ENCODE measurements at places on chromosomes 4 and X.

- no peak for DNase-seq
These were observed 327.1 kb downstream of the STIM2 start for GRCh38 chr4:27187786-27188185.

DNA sequence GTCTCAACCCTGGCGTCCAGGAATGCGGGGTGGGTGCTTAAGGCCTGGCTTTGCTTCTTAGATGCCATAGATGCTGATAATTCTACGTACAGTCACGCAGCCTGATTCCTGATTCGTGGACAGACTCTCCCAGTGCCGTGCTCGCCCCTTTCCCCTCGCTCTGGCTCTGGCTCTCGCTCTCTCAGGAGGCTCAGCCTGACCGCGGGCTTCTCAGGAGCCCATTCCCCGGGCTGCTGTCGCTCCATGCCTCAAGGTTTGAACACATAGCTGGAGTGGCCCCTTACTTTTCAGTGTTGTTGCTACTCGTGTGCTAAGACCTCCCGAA, 59.2 kb upstream of the ZC4H2 start:
- no peak for DNase-seq

DNA sequence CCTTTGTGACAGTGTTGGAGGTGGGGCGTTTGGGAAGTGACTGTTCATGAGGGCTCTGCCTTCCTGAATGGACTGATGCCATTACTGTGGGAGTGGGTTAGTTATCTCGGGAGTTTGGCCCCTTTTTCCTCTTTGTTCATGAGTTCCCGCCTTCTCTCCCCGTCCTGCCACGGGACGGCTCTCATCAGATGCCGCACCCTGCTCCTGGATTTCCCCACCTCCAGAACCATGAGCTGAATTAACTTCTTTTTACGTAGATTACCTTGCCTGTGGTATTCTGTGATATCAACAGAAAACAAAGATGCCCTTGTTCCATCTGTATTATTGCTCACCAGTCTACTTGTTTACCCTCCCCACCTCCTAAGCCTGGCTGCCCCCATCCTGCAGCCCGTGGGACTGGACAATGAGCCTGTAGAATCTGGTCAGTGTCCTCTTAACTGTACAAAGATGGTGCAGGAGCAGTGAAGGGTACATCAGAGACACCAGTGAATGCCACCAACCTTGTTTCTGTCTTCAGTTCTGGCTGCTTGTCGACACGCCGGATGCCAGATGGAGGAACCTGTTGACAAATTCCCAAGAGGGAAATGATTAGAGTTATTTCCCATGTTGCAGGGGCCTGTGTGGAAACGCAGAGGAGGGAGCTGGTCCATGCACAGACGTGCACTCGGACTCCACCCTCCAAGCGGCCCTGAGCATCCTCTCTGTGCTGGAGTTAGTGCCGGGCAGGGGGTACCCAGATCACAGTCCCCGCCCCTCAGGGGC, 104.7 kb downstream of the ABLIM2 start:
- DNase-seq, result no peak

DNA sequence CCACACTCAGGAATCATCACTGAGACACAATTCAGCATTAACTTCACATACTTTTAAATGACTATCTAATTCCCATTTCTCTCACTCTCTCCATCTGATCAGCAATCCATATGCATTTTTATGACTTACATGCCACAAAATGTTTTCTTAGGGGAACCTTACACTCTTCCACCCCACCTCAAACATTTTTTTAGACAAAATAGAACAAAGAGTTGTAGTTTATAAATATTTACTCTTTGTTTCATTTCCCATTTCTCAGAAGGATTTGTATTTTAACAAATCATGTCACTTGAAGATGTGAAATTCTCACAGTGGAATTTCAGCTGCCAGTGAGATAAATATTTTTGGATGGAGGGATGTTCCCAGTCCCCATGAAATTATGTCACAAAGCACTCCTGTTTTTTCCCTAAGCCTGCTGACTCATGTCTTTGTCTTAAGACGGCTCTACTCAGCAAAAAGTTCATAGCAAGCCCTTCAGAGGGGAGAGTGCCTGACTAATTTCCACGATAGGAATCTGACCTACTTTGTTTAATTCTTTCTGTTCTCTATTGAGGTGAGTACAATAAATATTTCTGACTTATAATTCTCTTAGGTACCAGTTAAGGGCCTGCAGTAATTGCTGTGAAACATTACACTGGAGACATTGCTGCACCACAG, 257.7 kb downstream of the THOC2 start:
- DNase-seq, result no peak

GRCh38 chr4:6917461-6918271, 8.0 kb downstream of the TBC1D14 start:
- DNase-seq, result no peak

- no peak for DNase-seq
These were observed 112.9 kb downstream of the AMMECR1 start for GRCh38 chrX:110204986-110205385.

- DNase-seq, result no peak
These were observed 42.9 kb downstream of the WWC2 start for GRCh38 chr4:183141997-183142396.

- DNase-seq, result no peak
These were observed 44.9 kb downstream of the GATB start for GRCh38 chr4:151715881-151716280.

- DNase-seq, result no peak
These were observed 56.9 kb upstream of the INTU start for GRCh38 chr4:127575888-127576287.

All from activated T-helper 1 cell treated with anti-CD3 and anti-CD28 coated beads, Interleukin-2, amount 50 U/mL, for 16 hours (primary cell).